ENCODE measurements at places on chromosomes 7 and 10.

- DNase-seq: no peak
Measured at GRCh38 chr7:77484785-77485184, 52.3 kb upstream of the PTPN12 start.

GRCh38 chr7:91374321-91374989 lies 110.2 kb downstream of the FZD1 start:
- DNase-seq: no peak

GRCh38 chr10:12531305-12532220 lies 182.2 kb downstream of the CAMK1D start:
- DNase-seq: no peak

DNA sequence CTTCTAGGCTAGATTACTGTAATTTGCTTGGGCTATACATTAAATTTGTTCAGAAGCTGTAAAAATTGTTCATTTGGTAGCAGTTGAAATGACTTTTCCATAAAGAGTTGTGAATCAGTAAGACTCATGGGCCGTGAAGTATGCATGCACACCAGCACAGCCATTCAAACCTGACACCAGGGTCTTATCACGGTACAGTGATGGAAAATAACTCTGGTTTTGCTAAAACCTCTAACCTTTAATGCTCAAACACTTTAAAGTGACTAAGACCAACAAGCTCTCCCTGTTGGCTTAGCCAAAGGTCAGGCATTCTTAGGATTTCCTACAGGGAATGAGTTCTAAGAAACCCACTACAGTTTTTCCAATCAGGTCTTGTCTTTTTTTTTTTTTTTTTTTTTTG lies 11.5 kb downstream of the ARL3 start:
- DNase-seq: no peak

- DNase-seq: no peak
Measured at GRCh38 chr10:130739016-130739756, 572.3 kb downstream of the TCERG1L start.

GRCh38 chr7:94591176-94591575 lies 64.8 kb downstream of the SGCE start:
- no peak for DNase-seq

DNA sequence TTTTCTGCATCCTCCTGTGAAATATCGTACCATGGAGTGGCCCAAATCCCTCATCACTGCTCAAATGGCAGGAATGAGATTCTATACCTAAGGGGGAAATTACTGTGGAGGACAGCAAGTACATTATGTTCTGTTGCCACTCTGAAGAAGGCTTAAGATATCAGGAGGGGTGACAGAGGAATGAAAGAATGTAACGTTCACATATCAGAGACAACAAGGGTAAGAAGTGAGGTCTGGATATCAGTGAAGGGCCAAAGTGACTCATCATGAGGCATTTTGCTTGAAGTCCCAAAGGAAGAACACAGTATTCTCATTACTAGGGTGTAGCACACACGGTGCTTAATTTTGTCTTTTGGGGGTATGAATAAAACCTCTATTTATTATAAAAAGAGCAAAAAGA lies 71.5 kb upstream of the SLC13A1 start:
- no peak for DNase-seq

DNA sequence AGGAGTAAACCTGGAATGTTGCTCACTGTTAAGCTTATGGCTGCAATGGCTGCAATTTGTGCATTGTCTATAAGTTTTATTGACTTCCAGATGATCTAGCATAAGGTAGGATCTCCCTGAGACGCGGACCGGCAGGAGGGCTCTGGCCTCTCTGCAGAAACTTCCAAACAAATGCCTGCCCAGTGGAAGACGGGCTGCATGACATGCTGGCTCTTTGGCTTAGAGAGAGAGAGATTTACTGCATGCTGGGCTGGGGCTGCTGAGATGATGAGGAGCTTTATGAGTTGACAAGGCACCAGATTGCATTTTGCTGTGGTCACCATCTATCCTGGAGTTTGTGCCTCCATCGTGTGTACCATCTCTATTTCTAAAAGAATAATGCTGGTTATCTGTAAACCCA lies 193.2 kb downstream of the GALNT17 start:
- no peak for DNase-seq

- DNase-seq: no peak
Measured at GRCh38 chr7:13042605-13043236, 355.3 kb downstream of the ARL4A start.

- no peak for DNase-seq
Measured at GRCh38 chr10:18822156-18822555, 162.9 kb downstream of the ARL5B start.

- DNase-seq: no peak
Measured at GRCh38 chr10:87508837-87509236, 4.1 kb downstream of the MINPP1 start.

DNA sequence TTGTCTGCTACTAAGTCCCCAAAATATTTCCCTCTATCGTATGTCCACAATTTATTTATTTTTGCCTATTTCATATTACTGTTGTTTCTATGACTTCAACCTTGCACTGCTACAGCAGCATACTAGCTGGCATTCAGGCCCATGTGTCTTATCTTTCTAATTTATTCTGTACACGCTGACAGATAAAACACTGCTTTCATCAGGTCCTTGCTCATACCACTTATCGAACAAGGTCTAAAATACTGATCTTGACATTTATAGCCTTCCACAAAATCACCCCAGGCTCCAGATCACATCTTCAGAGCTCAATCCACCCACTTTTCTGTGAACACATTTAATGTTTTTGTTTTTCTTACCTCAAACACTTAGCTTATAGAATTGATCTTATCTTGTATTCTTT lies 374.6 kb downstream of the THSD7A start:
- DNase-seq: no peak

DNA sequence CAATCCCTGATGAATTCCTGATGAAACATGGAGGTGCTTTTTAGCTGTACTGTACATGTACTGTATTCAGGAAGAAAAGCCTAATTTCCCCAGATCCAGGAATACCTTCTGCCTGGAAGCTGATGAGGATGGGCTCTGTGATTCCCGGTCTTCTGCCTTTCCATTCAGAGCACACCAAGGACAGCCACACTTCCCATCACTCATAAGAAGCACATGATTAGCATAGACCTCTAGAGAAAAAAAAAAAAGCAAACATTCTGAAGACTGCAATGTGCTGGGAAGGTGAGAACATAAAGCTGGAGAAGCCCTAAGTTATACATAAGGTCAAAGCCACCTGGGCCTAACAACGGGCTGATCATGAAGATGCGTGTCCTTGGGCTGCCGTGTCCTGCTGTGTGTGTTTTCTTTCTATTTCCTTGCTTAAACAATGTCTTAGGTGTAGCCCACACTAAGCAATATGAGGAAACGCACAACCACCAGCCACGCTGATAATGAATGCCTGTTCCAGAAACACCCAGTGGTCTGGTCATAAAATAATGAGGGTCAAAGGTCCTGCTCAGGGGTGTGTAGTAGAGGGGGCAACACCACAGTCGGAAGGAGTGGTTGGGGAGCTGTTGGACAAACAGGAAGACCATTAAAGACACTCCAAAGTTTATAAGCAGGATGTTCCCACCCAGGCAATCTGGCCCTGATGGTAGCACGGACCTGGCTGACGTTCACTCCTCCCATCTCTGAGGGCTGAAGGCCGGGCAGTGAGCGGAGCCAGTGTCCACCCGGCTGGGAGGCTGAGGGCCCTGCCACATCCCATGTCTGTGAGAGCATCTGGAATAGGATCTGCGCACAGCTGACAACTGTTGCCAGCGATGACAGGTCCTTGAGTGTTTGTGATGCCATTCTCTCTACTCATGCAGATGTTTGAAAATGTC lies 7.9 kb downstream of the PKD1L1 start:
- no peak for DNase-seq

GRCh38 chr7:157001920-157002818 lies 8.3 kb downstream of the MNX1 start:
- no peak for DNase-seq

DNA sequence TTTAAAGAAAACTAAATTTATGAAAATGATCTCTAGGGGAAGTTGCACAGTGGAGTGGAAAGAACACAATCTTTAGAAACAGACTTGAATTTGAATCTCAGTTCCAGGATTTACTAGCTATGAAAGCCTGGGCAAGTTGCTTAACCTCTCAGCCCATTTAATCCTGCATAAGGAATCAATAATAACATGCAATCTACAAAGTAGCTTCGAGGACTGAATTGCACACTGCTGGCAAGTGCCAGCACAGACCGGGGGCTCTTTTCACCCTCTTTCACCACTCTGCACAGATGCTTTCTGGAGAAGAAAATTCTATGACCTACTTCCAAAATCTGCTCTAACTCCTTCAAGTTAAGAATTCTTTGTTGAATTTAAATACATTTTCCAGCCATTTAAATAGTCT lies 63.4 kb upstream of the ANK3 start:
- DNase-seq: no peak

DNA sequence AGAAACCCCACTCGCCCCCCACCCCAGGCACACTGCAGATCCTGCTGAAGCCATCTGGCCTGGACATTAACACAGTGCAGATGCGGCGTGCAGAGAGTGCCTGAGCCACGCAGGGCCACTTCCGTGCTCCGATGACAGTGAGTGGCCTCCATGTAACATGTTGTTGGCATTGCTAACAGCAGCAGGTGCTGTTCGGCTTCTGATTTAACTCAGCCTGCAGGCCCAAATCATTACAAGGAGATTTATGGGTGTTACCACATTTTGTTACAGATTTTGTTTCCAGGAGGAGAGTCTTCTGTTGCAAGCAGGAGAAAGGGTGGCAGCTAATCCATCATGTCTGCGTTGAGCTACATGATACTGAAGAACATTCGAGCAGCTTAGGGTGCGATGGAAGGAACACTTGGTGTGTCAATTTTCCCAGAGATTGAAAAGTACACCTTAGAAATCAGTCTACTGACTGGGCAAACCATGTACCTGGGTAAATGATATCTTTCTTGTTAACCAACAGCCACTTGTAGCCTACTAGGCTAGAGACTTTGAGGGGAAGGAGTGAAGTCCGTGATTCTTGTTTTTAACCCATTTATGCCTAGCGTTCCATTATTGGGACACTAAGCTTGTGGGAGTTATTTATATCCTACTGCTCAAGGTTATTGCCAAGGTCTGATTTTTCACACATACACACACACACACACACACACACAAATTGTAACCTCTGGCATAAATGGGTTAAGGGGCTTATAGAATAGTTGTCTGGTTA lies 90.0 kb downstream of the JCAD start:
- no peak for DNase-seq

GRCh38 chr10:110494532-110494931 lies 3.2 kb upstream of the DUSP5 start:
- DNase-seq: no peak

DNA sequence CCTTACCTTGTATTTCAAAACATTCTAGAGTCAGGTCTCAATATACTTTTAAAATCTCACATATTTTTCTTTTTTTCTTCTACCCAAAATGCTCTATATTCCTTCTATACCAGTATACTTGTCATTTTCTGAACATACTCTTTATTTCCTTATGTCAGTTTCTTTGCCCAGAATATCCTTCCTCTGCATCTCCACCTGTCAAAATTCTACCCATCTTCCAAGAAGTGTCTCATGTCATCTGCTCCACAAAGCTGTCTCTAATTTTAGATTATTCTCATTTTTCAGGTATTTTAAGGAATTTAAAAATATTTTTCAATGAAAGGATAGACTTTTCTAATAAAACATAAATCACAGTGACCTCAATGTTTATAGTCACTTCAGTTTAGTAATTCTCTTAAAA lies 328.0 kb upstream of the SMIM30 start:
- DNase-seq: no peak

DNA sequence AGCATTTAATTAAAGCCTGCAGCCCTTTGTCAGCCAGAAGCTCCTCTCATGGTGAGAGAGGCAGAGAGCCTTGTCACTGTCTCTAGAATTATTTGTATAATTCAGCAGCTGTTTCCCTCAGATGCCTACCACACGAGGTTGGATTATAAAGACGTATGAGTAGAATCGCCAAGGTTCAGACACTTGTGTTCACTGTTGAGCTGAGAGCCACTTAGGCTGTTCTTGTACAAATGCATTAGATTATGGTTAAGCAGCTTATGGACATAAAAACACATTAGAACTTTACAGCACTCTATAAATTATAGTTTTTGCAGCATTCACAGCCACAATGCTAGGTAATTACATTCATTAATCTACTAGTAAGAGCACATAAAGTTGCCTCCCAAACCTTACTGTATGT lies 282.6 kb downstream of the AUTS2 start:
- no peak for DNase-seq

- no peak for DNase-seq
Measured at GRCh38 chr10:79367426-79368189, 20.3 kb downstream of the PPIF start.

GRCh38 chr7:68158686-68159295 lies 1162.2 kb downstream of the TYW1 start:
- DNase-seq: no peak

GRCh38 chr10:35375091-35375765 lies 38.9 kb downstream of the CCNY start:
- no peak for DNase-seq

DNA sequence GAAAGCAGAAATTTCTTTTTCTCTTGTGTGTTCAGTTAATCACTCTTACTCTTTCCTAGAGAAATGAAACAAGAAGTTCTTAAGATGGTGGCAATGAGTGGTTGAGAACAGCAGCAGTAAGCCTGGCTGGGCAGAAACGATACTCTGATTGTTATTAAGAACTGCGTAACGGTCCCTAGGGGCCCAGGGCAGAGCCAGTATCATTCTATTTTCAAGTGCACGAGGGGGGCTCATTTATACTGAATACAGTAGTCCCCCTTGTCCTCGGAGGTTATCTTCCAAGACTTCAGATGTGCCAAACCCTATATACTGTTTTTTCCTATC lies 64.9 kb downstream of the EEPD1 start:
- DNase-seq: no peak

DNA sequence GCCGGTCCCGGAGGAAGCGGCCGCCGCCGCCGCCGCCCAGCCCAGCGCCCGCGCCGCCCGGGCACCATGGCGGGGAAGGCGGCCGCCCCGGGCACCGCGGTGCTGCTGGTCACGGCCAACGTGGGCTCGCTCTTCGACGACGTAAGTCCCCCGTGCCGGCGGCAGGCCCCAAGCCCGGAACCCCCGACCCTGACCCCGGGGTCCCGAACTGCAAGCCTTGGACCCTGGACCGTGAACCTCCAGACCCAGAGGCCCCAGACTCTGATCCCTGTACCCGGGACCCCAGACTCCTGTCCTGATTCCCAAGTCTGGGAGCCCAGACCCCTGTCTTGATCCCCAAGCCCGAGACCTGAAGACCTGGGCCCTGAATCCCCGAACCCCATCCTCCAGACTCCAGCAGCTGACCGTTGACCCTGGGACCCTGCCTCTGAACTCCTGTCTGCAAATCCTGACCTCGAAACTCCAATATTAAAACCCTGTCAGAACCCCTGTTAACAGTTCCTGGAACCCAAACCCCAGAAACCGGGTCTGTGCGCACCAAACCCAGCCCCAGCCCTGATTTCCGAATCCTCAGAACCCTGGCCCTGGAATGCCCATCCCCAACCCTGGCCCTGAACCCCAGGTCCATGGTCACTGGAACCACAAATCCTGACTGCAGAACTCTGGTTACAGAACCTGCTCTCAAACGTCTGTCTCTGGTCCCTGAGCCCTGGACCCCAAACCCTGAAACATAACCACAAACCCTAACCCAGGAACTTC lies 623 bp downstream of the INPP5A start:
- DNase-seq: no peak

- no peak for DNase-seq
Measured at GRCh38 chr10:3108033-3108432, 40.7 kb downstream of the PFKP start.
